ENCODE measurements at places on chromosomes 5 and 9.

GRCh38 chr5:131416729-131417128 lies 152.9 kb downstream of the CDC42SE2 start:
- peak; percentile 22 for DNase-seq

GRCh38 chr5:103327451-103327850 lies 68.9 kb downstream of the MACIR start:
- no peak for DNase-seq

- DNase-seq: no peak
Measured at GRCh38 chr5:90308787-90309585, 100.6 kb downstream of the CETN3 start.

GRCh38 chr5:40672425-40672824 lies 7.3 kb upstream of the PTGER4 start:
- no peak for DNase-seq

- no peak for DNase-seq
Measured at GRCh38 chr5:53825016-53825415, 264.6 kb downstream of the NDUFS4 start.

- no peak for DNase-seq
Measured at GRCh38 chr5:3258050-3258449, 337.6 kb upstream of the IRX1 start.

DNA sequence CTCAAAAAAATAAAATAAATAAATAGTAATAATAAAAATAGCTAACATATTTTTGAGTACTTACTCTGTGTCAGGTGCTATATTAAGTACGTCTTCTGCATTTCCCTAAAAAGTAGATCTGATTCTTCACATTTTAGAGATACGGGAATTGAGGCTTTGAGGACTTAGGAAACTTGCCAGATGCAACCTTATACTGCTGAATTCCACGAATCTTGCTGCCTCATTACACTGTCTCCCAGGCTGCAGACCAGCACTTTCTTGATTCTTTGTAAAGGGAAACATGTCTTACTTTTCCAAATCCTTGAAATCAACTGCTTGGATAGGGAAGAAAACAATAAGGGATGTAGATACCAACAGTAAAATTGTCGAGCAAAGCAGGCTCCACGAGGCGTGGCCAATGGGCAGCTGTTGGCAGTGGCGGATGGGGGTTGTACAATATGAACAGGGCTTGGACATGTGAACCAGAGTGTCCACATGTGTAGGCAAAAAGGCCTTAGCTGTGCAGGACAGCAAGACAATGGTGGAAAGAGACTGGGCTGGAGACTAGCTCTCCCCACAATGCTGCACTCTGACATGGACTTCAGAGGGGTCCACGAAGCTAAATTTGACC lies 124.3 kb upstream of the RAI14 start:
- no peak for DNase-seq

- DNase-seq: no peak
Measured at GRCh38 chr5:72302171-72302570, 17.9 kb downstream of the MRPS27 start.

DNA sequence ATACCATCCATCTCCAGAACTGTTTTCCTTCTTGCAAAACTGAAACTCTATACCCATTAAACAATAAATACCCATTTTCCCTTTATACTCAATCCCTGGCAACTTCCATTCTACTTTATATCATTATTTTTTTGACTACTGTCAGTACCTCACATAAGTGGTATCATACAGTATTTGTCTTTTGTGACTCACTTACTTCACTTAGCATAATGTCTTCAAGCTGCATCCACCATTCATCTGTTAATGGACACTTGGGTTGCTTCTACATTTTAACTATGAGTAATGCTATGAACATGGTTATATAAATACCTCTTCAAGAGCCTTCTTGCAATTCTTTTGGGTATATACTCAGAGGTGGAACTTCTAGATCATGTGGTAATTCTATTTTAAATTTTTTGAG lies 11.6 kb upstream of the TYRP1 start:
- no peak for DNase-seq

GRCh38 chr5:149822301-149822700 lies 92.2 kb downstream of the PPARGC1B start:
- DNase-seq: no peak

GRCh38 chr9:15306068-15306756 lies 804 bp downstream of the TTC39B start:
- peak; percentile 8 for DNase-seq

GRCh38 chr9:128118472-128118857 lies 9.1 kb downstream of the PTGES2 start:
- DNase-seq: no peak

GRCh38 chr9:82934949-82935348 lies 128.0 kb downstream of the RASEF start:
- no peak for DNase-seq

DNA sequence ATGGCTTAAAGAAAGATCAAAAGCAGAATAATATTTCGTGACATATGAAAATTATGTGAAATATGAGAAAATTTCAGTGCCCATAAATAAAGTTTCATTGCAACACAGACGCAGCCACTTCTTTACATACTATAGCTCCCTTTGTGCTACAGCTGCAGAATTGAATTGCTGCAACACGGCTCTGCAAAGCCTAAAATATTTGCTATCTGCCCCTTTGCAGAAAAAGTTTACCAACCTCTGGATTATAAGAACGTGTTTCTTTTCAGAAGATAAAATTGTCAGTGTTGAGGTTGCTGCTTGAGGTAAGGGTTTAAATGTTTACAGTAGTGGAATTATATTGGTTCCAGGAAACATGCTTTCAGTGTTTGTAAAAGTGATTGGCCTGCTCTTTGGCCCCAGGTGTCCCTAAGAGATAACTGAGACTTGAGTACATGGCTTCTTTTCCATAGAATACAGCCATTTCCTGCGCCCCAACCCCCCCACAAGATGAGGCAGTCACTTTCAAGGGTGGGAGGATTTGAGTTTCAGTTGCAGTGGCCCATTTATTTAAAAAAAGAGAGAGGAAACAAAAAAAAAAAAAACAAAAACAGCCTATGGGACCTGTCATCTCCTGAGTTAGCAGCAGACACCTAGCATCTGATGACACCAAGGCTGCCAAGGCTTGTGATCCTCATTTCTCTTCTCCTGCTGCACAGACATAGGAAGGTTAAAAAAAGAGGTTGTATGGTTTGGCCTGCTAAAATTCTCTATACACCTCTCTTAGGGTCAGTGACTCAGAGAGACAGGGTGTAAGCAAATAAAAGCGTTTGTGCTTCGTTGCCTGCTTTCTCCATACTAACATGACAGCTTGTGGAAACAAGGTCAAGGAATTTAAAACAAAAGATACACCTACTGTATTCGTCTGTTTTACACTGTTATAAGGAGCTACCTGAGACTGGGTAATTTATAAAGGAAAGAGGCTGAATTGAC lies 28.0 kb upstream of the HTR4 start:
- no peak for DNase-seq

- DNase-seq: no peak
Measured at GRCh38 chr9:76619640-76620039, 144.6 kb upstream of the PCA3 start.

GRCh38 chr5:80554646-80555045 lies 15.4 kb downstream of the ANKRD34B start:
- DNase-seq: no peak

DNA sequence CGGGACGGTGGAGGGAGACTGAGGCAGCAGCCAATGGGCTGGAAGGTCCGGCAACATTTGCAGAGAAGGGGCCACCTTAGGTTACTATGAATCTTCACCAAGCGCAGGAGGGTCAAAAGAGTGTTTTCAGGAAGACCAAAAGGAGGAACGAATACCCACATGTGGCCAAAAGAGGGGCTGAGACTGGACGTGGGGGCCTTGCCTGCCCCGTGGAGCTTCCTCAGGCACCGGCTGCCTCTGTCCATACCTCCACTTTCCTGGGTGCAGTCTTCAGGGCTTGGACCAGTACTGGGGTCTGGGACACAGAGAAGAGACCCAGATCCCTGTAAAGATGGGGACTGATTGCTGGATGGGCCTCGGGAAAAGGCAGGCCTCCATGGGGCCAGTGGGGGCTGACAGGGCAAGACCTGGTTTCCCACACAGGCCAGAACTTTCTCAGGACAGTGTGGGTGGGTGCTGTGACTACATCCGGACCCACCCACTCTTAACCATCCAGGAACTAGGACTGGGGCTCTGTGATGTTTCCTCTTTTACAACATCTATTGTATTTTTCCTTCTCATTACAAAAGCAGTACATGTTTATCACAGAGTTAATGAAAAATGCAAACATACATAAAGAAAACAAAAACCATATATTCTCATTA lies 294.7 kb downstream of the ZSWIM6 start:
- no peak for DNase-seq

DNA sequence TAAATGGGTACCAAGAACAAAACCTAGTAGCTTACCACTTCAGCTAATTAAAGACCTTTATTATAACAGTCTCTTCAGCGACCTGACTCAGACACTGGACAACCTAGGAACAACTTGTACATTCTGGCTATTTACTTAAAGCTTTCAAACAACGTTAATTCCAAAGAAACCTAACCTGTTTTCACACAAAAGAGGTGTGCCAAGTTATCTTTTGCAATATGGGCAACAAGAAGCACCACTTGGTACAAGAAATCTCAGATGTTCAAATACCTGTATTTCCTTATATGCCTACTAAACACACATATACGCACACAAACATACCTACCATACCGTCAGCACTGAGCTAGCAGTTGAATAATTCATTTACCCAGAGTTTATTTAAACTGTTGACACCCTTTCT lies 23.0 kb downstream of the RNF145 start:
- DNase-seq: no peak

DNA sequence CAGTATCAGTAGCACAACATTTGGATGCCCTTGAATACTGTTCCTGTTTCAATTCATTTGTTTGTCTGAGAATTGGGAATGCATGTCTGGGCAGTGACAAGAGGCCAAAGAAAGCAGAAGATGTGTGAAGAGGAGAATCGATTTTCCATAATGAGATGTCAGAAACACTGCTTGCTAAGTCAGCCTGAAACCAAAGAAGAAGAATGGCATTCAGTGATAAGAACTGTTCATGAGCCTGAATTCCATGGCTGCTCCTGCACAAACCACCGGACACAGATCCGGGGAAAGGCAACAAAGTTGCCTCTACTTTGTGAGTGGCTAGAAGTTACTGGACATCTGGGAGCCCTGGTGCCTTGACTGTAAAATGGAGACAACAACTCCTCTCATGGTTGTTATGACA lies 207.2 kb upstream of the RASEF start:
- DNase-seq: no peak

GRCh38 chr9:607417-607816 lies 234.1 kb upstream of the DMRT1 start:
- DNase-seq: no peak

DNA sequence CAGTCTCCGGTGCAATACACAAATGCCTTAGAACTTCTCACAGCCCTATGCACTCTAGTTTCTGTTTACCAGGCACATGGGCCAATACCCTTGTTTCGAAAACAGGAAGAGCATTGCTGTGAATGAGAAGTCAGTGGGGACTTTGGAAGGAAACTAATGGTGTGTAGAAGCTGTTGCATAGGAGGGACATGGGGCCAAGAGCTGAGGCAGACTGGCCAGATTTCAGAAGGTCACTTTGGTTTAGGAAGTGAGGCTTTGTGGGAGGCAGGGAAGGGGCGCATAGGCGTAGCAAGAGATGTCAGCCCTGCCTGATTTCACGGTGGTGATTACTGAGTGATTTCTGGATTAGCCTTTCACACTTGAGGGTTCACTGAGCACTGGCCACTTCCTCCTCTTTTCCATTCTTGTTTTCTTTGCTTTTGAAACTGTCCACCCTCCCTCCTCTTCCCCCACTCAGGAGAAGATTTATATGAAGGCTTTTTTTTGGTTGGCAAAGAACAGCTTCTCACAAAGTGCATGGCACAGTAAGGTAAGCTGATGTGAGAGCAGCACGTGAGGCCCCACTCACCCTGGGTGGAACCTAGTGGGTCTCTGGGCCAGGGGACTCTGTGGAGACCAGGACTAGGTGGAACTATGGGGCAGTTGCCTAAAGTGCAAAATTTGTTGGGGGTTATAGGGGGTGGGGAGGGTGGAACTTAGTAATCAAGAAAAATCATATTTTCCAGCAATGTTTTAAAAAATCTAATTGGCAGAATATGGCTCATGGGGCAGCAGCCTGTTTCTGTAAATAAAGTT lies 6.1 kb upstream of the TMEM252 start:
- DNase-seq: peak; percentile 32

GRCh38 chr9:34454571-34455065 lies 3.8 kb downstream of the FAM219A start:
- no peak for DNase-seq

DNA sequence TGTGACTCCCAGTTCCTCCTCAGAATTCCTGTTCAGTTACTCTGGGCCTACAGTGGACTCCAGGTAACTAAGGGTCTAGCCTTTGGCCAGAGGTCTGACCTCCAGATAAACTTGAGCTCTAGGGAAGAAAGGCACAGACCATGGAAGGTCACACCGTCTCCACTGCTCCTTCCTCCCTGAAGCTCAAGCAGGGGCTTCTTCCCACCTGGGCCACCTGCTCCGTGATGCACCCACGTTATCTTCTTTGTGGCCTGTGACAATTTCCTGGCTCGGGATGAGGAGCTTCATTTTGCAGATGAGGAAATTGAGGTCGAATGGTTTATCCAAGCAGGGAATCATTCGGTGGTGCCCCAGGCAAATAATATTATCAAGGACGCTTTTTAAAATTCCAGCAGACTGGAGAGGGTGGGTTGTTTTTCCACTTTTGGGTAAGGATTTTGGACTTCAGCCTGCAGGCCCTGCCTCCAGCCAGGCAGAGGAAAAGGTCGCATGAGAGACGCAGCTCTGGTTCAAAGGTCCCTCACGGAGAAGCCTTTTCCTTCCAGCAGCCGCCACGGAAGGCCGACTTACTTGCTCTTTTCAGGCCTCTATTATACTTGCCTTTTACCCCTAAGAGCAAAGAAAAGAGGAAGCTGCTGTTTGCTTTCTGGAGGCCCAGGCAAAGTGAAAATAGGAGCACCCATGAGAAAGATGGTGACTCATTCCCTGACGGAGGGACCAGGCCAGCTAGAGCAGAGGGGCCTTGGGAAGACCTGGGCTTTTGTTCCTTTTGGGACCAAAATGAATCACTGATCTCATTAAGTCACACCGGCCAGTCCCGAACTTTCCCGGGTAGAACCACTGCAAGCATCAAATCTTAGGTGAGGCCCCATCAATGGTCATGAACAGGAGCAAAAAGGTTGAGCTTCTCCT lies 22.8 kb upstream of the DUSP1 start:
- no peak for DNase-seq

DNA sequence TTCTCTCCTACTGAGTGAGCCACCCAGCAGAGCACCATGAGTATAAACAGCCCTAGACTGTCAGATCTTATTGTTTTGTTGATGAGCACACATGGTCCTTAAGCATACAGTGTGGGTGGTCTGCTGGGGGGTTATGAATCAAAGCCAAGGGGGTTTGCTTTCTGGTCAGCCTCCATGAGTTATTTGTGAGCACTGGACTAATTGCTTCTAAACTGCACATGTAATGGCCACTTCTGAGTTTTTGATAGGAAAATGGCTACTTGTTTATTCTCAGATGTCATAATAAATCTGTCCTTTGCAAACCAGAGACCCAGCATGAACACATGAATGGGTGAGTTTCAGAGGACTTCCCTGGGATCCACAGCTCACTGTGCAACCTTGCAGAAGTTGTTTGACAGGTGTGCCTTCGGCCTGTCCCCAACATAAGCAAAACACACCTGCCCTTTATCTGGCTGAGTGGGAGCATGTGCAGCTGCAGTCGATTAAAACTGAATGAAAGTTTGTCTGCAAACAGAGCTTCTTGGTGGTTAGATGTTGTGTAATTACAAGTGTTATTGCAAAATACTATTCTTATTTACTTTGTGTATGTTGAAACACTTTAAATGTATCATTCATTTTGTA lies 35.9 kb downstream of the MAMDC2 start:
- no peak for DNase-seq
